ENCODE measurements at places on chromosomes 11 and 22.

DNA sequence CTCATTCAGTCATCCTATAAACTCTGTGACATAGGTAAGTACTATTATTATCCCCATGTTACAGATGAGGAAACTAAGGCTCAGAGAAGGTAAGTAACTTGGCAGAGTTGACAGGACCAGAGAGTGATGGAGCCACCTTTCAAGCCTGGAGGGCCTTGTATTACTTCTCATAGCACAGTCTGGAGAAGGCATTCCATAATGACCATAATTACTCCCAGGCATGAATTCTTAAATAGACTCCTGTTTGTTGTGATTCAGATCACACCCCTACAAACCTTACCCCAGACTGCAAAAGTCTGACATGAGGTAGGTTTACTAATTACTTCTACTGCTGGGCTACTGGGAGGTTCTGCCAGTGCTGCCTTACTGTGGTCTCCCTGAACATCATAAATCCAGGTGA, 77.0 kb downstream of the CD44 start:
- DNase-seq = no peak

DNA sequence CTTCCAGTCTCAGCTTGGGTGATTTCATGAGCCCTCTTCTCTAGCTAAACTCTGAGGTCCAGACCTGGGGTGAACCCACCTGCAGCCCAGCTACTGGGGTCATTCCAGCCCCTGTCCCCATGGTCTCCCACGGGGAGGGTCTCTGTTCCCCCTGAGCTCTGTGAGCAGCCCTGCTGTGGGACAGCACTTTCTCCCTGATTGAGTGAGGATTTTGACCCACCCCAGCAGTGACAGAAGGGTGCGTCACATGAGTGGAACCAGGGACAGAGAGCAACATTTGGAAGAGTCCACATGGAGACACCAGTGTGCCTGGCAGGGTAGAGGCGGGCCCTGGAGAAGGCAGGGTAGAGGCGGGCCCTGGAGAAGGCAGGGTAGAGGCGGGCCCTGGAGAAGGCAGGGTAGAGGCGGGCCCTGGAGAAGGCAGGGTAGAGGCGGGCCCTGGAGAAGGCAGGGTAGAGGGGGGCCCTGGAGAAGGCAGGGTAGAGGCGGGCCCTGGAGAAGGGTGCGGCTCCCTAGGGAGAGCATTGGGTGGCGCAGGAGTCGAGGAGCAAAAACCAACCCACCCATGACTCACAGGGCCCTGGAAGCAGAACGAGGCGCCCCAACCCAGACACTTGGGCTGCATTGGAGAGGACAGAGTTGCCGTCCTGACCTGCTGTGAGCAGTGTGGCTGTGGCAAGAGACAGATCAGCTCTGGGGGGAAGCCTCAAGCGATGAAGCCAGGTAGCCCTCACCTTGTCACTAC, 227.7 kb upstream of the B3GAT1 start:
- DNase-seq = no peak

- no peak for DNase-seq
These were observed 62.0 kb downstream of the TRMU start for GRCh38 chr22:46397514-46397913.

DNA sequence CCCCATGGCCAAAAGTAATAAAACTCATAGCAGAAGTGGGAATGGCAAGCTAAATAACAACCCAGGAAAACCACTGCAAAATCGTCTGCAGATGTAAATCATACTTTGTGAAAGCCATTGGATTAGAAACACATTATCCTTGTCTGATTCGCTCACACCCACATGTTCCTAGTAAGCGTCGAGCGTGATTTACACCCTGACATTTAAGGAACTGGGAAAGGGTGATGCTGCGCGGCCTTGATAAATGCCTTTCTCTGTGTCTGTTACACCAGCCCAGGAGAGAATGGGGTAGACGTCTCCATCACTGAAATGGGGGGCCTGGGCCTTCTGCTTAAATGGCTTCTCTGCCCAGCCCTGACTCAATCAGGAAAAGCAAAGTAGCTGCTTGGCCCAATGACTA, 162.7 kb downstream of the NTM start:
- DNase-seq = no peak

GRCh38 chr22:23207729-23208393, 27.6 kb downstream of the BCR start:
- no peak for DNase-seq

GRCh38 chr11:75301601-75302345, 49.7 kb downstream of the ARRB1 start:
- no peak for DNase-seq

GRCh38 chr22:24093855-24094254, 82.8 kb downstream of the CABIN1 start:
- DNase-seq = no peak

- DNase-seq = peak; percentile 41
These were observed 760 bp downstream of the ZNRF3 start for GRCh38 chr22:28883917-28884746.

DNA sequence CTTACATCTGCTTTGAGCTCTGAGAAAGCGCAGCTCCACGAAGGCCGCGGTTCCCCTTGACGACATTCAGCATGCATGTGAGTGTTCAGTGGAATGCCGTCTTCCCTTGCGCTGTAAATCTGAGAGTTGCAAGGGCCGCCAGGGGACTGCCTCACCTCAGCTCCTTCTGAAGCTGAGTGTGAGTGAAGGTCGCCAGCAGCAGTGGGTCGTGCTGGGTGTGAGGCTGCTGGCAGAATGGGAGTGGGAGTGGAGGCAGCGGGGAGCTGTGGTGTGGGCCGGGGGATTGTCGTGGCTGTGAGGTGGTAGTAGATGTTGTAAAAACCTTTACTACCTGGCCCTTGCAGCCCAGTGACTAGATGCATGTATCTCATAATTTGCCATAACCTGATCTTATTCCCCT, 65.2 kb downstream of the PPP6R2 start:
- no peak for DNase-seq

DNA sequence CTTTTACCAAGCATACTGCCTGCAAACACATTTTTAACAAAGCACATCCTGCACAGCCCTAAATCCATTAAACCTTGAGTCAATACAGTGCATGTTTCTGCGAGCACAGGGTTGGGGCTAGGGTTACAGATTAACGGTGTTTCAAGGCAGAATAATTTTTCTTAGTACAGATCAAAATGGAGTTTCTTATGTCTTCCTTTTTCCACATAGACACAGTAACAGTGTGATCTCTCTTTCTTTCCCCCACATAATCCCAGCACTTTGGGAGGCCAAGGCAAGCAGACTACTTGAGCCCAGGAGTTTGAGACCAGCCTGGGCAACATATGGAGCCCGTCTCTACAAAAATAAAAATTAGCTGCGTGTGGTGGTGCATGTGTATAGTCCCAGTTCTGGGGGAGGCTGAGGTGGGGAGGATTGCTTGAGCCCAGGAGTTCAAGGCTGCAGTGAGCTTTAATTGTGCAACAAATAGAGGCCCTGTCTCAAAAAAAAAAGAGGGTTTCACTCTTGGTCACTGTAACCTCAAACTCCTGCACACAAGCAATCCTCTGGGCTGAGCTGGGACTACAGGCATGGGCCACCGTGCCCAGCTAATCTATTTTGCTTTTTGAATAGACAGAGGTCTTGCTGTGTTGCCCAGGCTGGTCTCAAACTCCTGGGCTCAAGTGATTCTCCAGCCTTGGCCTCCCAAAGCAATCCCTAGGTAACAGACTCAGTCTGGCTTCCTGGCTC, 19.7 kb upstream of the SLC3A2 start:
- peak; percentile 14 for DNase-seq

DNA sequence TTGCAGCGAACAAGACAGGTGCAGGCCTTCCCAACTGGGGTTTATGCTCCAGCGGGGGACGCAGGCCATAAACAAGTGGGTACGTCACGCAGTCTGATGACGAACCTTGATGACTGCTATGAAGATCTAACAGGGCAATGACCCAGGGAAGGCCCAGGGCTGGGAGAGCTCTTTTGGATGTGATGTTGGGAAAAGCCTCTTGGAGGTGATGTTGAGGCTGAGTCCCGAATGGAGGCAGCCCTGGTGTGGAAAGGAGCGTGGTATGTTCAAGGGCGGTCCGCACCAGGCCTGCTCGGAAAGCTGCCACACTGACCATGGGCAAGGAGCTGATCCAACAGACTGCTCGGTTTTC, 5.8 kb downstream of the FADS2 start:
- no peak for DNase-seq

DNA sequence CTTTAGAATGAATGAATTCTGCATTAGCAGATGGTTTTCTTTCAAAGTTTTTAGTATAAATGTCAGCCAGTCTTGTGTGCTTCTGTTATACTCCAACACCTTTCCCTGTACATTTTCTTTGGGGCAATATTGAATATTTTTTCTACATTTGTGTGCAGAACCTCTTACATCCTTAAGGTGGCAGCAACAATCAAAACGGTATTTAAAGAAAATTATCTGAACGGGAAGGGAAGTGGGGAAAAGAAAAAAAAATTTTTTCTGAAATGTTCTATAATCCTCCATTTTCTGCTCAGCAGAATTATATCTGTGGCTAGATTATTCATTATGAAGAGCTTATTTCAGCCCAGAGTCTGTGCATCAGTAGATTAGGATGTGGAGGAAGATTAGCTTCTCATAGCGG, 347.3 kb upstream of the RAG2 start:
- DNase-seq = no peak

DNA sequence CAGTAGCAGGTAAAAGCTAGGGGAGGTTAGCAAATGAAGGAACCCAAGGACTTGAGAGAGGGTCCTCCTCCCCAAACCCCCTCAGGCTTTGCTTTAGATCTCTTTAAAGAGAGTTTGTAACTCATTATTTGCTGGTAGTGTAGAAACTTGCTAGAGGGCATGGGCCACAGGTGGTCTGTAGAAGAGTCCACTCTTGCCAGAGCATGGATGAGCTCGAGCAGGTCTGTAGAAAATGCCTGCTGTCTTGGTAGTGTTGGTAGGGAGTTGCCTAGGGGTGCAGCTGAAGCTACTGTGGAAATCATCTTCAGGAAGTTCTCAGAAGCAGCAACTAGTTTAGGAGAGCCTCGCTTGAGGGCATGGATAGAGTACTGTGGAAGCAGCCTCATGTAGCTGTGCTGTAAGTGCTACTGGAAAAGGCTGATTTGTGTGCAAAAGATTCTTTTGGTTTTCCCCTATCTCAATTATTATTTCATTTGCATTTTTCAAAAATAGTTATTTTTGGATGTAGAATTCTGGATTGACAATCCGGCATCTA, 104.3 kb downstream of the TMEM135 start:
- DNase-seq = no peak

DNA sequence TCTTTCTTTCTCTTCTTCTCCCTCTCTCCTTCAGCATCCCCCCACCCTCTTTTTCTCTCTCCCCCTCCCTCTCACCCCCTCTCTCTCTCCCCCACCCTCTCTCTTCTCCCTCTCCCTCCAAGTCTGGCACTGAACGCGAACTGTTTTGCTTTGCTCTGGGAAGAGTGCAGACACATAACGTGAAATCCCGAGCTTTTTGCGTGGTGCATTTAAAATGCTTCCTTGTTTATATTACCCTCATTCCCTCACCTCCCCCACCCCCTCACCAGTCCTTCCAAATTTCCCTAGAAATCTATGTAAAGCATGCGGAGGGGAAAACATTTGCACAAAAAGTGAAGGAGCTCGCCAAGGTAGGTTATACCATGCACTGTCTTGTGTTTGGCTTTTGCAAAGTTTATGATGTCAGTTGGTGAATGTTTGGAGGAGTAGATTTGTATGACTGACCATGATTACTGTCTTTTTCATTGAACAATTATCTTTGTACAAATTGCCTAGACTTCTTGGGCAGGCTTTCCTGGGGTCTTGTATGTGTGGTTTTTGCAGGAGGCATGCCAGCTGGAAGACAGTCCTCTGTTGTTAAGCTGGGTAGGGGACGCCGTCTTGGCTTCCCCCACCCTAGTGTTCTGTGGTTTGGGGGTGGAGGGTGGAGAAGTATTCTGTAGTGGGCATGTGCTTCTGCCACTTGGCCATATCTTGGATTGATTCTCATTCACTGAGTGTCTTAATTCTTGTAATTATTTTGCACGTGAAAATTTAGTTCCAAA, 123.7 kb upstream of the HSD17B12 start:
- no peak for DNase-seq

DNA sequence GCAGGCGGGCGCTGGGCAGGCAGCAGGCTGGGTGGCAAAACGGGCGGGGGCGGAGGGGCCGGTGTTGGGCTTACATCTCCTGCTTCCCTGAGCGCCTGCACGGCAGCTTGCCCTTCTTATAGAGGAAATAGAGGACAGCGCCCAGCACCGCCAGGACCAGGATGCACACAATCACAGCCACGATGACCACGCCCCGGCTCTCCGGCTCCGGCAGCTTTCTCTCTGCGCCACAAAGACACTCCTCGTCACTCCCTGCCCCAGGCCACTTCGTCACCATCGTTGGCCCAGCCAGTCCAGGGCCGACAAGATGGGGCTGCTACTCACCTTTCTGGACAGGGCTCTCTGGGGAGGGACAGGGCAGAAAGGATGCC, 6.3 kb downstream of the MCAM start:
- DNase-seq = no peak

DNA sequence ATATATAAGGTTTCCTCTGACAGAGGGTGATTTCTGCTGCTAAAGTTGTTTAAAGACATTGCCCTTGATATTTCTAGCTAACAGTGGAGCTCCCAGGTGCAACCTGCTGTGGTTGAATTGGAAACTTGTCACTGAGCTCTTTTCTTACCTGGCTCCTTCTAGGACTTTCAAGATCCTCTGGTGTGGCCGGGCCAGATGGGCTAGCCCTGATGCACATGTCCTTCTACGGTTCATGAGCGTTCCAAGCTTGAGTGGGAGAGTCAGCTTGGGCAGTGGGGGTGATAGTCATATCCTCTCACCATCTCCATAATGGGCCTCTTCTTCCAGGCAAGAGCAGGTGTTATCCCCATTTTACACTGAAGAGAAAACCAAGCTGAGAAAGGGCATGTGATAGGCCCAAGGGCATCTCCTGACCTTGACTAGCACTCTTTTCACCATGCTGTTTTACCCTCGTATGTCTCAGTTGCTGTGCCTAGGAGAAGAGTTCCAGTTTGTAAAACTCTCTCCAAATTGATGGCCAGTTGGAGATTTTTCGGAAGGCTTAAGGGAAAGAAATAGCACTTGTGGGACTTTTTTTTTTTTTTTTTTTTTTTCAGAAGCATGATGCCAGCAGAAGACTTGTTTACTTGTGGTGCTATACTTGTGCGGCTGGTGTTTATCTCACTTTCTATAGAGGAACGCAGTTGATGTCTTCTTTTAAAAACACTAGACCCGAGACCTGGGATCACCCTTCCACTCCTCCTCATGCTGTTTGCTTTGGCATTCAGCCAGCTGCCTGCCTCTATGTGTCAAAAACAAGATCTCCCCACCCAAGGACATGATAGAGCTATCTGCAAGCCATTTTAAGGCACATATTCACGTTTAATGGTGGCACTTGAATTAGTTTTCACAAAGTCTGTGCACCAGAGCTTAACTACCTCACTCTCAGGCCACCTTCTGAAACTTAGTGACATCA, 32.6 kb downstream of the TEAD1 start:
- no peak for DNase-seq

DNA sequence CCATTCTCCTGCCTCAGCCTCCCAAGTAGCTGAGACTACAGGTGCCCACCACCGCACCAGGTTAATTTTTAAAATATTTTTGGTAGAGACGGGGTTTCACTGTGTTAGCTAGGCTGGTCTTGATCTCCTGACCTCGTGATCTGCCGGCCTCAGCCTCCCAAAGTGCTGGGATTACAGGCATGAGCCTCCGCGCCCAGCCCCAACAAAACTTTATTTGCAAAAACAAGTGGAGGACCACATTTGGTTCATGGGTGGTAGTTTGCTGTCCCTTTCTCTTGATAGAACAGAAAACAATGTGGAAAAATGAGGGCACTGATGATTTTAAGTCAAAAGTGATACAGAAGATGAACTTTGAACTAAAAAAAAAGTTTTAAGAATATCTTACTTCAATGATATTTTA, 121.8 kb upstream of the SERPIND1 start:
- no peak for DNase-seq
